Lung (tissue), 17 donors: ENCODE measurements at places on chromosomes 12 and 14. TPM values are rescaled to one million over a fixed set of nuclear protein-coding genes. Genes with fewer than 3 reads are reported as not detected.

GRCh38 chr12:102740141-102740955 is 176.7 kb downstream of the PAH start:
- H3K27me3 ChIP-seq, result no peaks in the 10 kb centered on the region
- H3K36me3 ChIP-seq, result no peaks in the 10 kb centered on the region
- H3K4me3 ChIP-seq, result no peak overlapping the region
- no peaks in the 10 kb centered on the region for H3K4me1 ChIP-seq

The ZNF891 gene
- polyA plus RNA-seq, result 0.26 TPM

DNA sequence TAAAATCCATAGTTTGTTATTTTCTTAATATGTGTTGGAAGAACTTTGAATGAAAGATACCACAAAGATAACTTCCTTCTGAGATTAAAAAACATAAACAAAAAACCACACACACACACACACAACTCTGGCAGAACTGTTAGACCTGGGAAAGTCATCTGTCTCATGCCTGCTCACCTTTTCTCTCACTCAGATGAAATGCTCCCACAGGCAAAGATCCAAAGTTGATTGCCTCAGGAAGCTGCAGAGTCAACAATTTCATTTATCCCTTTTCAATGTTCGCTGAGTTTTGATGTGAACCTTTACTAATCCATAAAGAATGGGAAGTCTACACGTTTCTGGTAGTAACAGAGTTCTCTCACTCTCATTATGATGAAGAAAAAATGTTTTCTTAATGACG is 112.0 kb downstream of the DENND5B start:
- H3K36me3 ChIP-seq, result no peaks in the 10 kb centered on the region
- no peaks in the 10 kb centered on the region for H3K27me3 ChIP-seq
- no peak overlapping the region for H3K4me3 ChIP-seq
- no peaks in the 10 kb centered on the region for H3K4me1 ChIP-seq
- no peak for DNase-seq

GRCh38 chr14:99447739-99448138 is 32.9 kb downstream of the SETD3 start:
- no peaks in the 10 kb centered on the region for H3K4me1 ChIP-seq
- H3K27me3 ChIP-seq, result no peaks in the 10 kb centered on the region
- H3K27ac ChIP-seq, result no peak overlapping the region
- H3K4me3 ChIP-seq, result no peak overlapping the region

DNA sequence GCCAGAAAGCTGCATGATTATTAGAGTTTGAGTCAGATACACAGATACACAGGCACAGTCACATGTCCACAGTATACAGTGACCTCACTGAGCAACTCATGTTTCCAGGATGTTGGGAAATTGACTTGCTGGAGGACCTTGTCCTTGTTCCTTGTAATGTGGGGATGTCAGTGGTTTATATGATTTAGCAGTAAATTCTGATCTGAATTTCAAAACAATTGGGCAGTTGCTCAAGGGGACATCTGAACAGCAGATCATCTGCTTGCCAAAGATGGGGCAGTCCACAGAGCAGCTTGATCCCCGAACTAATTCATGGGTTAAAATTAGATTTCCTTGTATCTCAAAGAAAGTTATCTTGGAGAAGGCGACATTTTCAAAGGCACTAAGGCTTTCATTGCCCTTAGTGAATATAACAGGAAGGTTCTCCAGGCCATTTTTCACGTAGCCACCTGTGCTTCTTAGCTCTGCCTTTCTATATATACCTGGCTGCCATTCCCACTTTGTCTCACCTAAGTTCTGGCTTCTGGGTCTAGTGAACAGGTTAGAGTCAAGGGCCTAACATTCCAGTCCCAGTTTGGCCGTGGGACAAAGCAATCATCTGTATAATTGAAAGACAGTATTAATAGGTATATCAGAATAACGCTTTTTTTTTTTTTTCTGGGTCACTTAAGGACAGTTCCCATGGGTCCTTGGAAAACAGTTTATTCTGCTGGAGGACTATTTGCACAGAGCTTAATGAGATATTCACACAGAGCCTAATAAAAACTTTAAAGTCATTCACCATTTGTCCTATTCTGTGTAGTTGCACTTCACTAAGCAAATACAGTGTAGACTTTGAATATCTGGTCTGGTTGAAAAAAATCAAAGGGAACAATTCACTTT is 64.9 kb upstream of the STRN3 start:
- H3K27me3 ChIP-seq, result no peaks in the 10 kb centered on the region
- DNase-seq, result no peak
- no peak overlapping the region for H3K4me3 ChIP-seq
- no peaks in the 10 kb centered on the region for H3K36me3 ChIP-seq
- peak overlapping the region; percentile 79 for H3K27ac ChIP-seq

GRCh38 chr12:89906178-89906577 is 197.5 kb upstream of the ATP2B1 start:
- no peaks in the 10 kb centered on the region for H3K36me3 ChIP-seq
- DNase-seq, result no peak
- no peak overlapping the region for H3K27ac ChIP-seq
- H3K4me3 ChIP-seq, result no peak overlapping the region
- H3K27me3 ChIP-seq, result no peaks in the 10 kb centered on the region
- H3K4me1 ChIP-seq, result peaks cover 5% of the 10 kb centered on the region

GRCh38 chr12:14367040-14367661 is 1.7 kb downstream of the ATF7IP start:
- no peaks in the 10 kb centered on the region for H3K36me3 ChIP-seq
- H3K4me1 ChIP-seq, result peaks cover 3% of the 10 kb centered on the region
- H3K27me3 ChIP-seq, result no peaks in the 10 kb centered on the region

The TAS2R30 gene
- 0.12 TPM for polyA plus RNA-seq

DNA sequence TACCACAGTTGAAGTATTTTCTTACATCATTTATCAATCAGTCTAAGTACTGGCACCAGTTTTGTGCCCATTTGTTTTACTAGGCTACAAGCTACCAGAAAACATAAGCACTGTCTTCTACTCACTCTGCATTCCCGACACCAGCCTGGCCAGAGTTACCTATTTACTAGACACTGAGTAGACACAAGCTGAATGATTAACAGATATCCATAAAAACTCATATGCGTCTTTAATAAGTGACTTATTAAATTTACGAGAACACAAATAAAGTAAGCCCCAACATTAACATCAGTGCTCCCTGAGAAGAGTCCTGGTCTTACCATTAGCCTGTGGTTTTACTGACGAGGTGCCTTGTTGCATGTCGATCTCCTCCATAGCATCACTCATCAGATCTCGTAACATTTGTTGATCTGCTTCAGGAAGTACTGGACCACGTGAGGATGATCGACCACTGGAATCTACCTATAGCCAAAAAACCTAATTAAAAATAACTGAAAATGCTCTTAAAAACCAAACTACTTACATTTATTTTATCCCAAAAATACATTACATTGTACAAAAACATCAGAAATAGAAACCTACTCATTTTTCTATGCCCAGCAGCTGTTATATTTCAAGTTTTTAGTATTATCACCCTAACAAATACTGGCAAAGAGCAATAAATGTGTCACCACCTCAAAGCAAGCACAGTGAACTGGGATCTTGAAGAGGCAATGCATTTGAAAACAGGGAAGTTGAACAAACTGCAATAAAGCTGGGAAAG is 53.3 kb downstream of the BDKRB1 start:
- H3K4me1 ChIP-seq, result peaks cover 5% of the 10 kb centered on the region
- no peaks in the 10 kb centered on the region for H3K27me3 ChIP-seq
- H3K27ac ChIP-seq, result no peak overlapping the region

GRCh38 chr12:1801303-1801975 is 18.9 kb upstream of the LRTM2 start:
- no peak for DNase-seq
- H3K4me3 ChIP-seq, result no peak overlapping the region

The CCDC88C gene
- 20.6 TPM for polyA plus RNA-seq

- H3K27ac ChIP-seq, result no peak overlapping the region
- H3K27me3 ChIP-seq, result no peaks in the 10 kb centered on the region
- no peak overlapping the region for H3K4me3 ChIP-seq
- H3K36me3 ChIP-seq, result no peaks in the 10 kb centered on the region
- DNase-seq, result no peak
Measured at GRCh38 chr14:25411781-25412757, 362.1 kb upstream of the STXBP6 start.

GRCh38 chr12:56626701-56627100 is 3.4 kb downstream of the BAZ2A start:
- no peak overlapping the region for H3K4me3 ChIP-seq
- no peaks in the 10 kb centered on the region for H3K36me3 ChIP-seq
- H3K27me3 ChIP-seq, result no peaks in the 10 kb centered on the region
- DNase-seq, result no peak
- peaks cover 16% of the 10 kb centered on the region for H3K4me1 ChIP-seq
- no peak overlapping the region for H3K27ac ChIP-seq

DNA sequence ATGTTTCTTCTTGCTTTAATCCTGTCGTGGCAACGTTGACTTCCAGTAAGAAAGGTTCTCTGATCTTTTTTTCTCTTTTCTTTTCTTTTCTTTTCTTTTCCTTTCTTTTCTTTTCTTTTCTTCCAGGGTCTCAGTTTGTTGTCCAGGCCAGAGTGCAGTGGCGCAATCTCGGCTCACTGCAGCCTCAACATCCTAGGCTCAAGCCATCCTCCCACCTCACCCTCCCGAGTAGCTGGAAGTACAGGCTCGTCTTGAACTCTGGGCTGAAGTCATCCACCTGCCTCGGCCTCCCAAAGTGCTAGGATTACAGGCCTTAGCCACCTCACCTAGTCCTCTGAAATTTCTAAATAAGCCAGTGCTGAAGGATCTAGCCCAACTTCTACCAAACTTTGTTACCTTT is 1.3 kb upstream of the MAP3K9 start:
- H3K27ac ChIP-seq, result no peak overlapping the region
- no peak overlapping the region for H3K4me3 ChIP-seq
- no peak for DNase-seq
- no peaks in the 10 kb centered on the region for H3K4me1 ChIP-seq
- no peaks in the 10 kb centered on the region for H3K36me3 ChIP-seq

The DPF3 gene
- 0.17 TPM for polyA plus RNA-seq

The DEPDC4 gene
- polyA plus RNA-seq, result 0.54 TPM

The SLC38A4 gene
- 0.16 TPM for polyA plus RNA-seq

The OTOGL gene
- 0.09 TPM for polyA plus RNA-seq

The WIF1 gene
- polyA plus RNA-seq, result 28.4 TPM

GRCh38 chr14:51603495-51603894 is 48.2 kb upstream of the FRMD6 start:
- no peak for DNase-seq
- H3K4me1 ChIP-seq, result no peaks in the 10 kb centered on the region
- no peaks in the 10 kb centered on the region for H3K36me3 ChIP-seq
- H3K27me3 ChIP-seq, result no peaks in the 10 kb centered on the region
- H3K4me3 ChIP-seq, result no peak overlapping the region

DNA sequence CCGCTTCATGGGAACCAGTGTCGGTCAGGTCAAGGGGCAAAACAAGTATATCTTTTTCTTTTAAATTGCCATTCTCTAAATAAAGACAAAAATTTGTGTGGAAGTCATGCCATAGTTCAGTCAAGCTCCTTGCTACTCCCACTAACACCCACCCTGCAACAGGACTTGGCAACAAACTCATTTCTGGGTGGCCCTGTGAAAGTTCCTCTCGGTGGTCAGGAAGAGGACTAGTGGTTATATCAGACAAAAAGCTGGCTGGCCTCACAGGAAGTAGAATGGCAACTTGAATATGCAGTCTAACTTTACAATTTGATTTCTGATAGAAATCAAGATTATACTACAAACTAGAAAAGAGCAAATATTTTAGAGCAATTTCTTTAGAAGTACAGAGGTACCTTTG is 11.2 kb downstream of the DHRS7 start:
- H3K36me3 ChIP-seq, result peaks cover 4% of the 10 kb centered on the region
- no peaks in the 10 kb centered on the region for H3K27me3 ChIP-seq
- no peak for DNase-seq
- no peak overlapping the region for H3K4me3 ChIP-seq
- peaks cover 12% of the 10 kb centered on the region for H3K4me1 ChIP-seq
- no peak overlapping the region for H3K27ac ChIP-seq

DNA sequence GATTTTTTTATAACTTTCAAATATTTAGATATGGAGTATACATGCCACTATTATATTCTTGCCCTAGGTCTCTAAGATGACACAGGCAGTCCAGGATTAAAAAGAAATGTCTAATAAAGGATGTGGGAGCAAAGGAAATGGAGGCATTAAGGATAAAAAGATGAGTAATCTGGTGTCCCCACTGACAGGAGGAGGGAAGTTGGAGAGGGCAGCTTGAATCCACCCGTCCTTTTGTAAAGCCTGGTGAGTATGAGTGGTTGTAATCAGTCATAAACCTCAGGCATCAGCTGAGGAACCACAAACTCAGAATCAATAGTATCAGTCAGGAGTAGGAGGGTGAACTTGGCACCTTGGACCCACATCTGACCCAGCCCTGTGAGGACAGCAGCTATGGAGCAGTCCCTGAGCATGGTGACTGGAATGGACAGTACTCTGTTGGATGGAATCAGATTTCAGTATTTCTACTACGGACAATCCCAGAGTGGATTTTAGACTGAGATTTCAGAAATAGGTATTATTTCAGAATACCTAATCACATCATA is 100.5 kb downstream of the EXOC5 start:
- H3K4me1 ChIP-seq, result no peaks in the 10 kb centered on the region
- H3K36me3 ChIP-seq, result no peaks in the 10 kb centered on the region
- no peaks in the 10 kb centered on the region for H3K27me3 ChIP-seq
- no peak overlapping the region for H3K4me3 ChIP-seq
- no peak for DNase-seq

DNA sequence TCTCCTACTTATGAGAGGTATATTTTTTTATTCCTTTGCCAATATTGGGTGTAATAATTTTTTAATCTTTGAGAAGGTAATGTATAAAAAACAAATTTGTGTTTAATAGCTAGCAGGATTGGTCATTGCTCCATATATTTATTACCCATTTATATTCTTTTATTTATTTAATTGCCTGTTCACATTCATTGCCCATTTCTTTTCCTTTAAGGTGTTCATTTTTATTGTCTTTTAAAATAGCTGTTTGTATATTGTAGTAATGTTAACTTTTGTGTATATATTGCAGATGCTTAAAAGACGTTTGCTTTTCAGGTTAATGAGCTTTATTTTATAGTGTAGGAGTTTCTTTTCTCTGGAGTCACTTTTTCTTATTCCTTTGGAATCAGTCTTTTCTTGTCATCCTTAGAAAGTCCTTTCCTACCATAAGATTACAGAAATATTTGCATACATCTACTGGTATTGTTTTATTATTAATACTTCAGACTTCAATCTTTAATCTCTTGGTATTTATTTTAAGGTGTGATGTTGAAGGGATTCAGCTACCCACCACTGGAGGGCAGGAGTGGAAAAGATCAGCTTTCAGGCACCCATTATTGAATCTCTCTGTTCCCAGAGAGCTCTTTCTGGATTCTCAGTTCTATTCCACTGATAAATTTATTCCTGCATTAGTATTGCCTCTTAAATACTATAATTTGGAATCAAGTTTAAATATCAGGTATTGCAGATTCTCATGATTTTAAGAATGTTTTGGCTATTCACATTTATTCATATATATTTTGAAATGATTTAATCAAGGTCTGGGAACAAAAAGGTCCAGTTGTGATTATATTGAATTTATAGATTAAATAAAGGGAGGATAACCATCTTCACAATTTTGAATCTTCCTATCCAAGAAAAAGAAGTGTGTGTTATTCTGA is 17.3 kb downstream of the PPM1A start:
- DNase-seq, result no peak
- no peaks in the 10 kb centered on the region for H3K27me3 ChIP-seq
- H3K36me3 ChIP-seq, result peaks cover 2% of the 10 kb centered on the region
- no peak overlapping the region for H3K4me3 ChIP-seq
- no peak overlapping the region for H3K27ac ChIP-seq

The DENND5B gene
- 1.8 TPM for polyA plus RNA-seq
